ENCODE measurements at places on chromosomes 5 and 9. TPM values are rescaled to one million over a fixed set of nuclear protein-coding genes. Genes with fewer than 3 reads are reported as not detected.

- no peak for DNase-seq
These were observed 2232.8 kb upstream of the WWC1 start for GRCh38 chr5:166058660-166059059.

GRCh38 chr5:87022415-87022814 is 245.3 kb upstream of the RASA1 start:
- no peak for DNase-seq

DNA sequence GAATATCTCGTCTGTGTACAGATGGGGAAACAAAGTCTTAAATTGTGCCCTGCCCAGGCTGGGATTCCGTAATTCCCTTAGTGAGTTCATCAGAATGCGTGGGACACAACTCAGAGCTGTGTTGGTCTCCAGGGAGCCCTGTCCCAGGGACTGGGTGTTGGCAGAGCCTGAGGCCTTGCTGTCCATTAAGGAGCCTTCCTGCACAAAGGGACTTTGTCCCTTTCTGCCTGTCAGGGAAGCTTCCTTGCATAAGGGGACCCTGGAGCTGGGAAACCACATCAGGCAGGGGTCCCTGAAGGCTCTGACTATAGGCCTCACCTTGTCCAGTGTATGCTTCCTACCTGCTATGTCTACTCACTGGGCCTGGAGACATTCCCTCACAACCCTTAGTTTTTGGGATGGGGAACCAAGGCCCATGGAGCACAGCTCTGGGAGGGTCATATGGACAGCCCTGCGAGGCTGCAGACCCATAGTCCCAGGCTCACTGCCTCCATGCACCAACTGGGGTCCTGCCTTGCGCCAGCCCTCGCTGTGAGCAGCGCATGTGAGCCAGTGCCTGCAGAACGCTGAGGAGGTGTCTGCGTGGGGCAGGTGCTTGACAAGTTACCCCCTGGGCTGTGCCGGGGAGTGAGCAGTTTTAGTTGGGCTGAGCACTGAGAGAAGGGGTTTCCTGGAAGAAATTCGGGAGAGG is 1.6 kb downstream of the CARD19 start:
- DNase-seq: peak; percentile 51

DNA sequence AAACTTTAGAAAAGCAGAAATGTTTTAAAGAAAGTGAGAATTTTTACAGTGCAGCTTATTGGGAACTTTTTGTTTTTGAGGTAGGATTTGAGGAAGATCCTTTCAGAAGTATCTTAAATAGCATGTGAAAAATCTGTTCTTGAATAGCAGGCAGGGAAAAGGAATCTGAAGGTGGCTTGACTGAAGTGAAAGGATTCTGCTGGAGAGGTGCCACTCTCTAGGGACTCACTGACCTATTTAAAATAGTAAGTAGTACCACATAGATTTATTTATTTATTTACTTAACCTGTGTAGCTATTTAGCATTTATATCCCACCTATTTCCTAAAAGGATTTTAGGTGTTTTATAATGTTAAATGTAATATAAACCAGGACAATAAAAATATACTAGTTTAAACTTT is 69.1 kb downstream of the NIPBL start:
- no peak for DNase-seq

Gene QSOX2
- total RNA-seq: 6.1 TPM

Gene CRB2
- 1.1 TPM for total RNA-seq

All from left colon (tissue), 2 donors.